ENCODE measurements at places on chromosomes 2 and 18.
A peak's percentile ranks its signal among the peaks of the same experiment; 100 is the strongest.

- peaks cover 2% of the 10 kb centered on the region for H3K36me3 ChIP-seq
- no peak for DNase-seq
- H3K4me3 ChIP-seq, result no peak overlapping the region
Measured at GRCh38 chr2:213069531-213069930, 81.9 kb downstream of the IKZF2 start.

- H3K27ac ChIP-seq, result peak overlapping the region; percentile 79
- H3K27me3 ChIP-seq, result no peaks in the 10 kb centered on the region
- H3K4me3 ChIP-seq, result peak overlapping the region; percentile 90
- peak; percentile 78 for DNase-seq
Measured at GRCh38 chr2:127415593-127416505, 2.4 kb upstream of the PROC start.

DNA sequence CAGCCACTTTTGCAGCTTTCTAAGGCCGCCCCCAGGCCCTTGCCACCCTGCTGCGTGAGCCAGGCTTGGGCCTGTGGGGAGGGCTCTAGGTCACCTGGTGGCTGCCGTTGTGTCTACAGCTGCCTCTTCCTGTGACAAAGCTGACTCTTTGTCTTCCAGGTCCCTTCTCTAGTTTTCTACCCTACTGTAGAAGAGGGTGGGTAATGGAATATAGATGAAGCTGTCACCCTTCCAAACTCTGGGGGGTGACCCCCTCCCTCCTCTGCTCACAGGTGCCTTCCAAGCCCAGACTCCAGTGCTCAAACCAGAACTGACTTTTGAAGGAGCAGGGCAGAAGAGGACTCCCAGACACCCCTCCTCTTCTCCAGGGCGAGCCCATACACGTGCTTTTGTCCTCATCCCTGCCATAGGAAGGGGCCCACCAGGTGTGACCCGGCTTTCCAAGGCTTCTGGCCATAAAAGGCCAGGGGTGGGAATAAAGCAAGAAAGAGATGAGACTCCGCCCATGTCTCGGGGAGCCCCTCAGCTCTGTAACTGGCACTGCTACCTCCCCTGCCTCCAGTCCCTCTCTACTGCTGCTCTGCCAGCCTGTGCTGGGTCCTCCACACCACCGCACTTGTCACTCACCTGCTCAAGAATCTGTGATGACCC lies 17.9 kb upstream of the SDC1 start:
- H3K27me3 ChIP-seq, result peaks cover under 1% of the 10 kb centered on the region
- H3K36me3 ChIP-seq, result peaks cover 25% of the 10 kb centered on the region
- peak overlapping the region; percentile 49 for H3K4me3 ChIP-seq

- H3K36me3 ChIP-seq, result peaks cover 9% of the 10 kb centered on the region
- H3K27me3 ChIP-seq, result no peaks in the 10 kb centered on the region
- no peaks in the 10 kb centered on the region for H3K4me1 ChIP-seq
- no peak overlapping the region for H3K27ac ChIP-seq
Measured at GRCh38 chr18:9782073-9782857, 74.2 kb downstream of the RAB31 start.

DNA sequence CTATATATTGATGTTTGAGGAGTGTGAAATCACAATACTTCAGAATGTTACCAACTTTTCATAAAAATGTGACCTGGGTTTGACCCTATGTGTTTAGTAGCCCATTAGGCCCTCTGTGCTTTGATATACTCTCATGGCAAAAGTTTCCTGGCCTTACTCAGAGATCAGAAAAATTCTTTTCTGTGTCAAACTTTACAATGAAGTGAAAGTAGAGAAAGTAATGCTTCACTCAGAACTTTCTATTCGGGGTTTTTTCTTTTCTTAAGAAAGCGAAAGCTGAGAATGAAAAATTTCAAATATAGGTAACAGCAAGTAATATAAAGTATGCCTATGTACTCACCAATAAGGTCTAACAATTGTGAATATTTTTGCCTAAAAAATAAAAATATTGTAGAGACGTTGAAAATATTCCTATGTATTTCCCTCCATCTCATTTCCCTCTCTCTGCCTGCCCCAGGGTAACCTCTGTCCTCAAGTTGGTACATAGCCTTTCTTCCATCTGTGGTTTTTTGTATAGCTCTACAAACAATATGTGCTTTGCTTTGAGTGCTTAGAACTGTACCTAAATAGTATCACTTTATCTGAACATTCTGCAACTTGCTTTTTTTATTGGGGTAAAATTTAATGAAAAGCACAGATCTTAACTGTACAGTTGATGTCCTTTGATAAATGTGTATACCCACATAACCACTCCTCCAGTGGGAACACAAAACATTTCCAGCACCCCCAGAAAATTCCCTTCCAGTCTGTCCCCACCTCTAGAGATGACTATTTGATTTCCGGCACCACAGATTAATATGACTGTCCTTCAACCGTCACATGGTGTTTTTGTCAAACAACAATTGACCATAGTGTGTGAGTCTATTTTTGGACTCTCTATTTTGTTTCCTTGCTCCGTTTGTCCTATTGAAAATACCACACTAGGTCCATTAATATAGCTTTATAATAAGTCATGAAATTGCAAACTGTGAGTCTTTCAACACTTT lies 10.3 kb upstream of the ACKR3 start:
- no peak overlapping the region for H3K4me3 ChIP-seq
- DNase-seq, result no peak
- H3K27ac ChIP-seq, result no peak overlapping the region
- H3K4me1 ChIP-seq, result peaks cover 10% of the 10 kb centered on the region
- H3K36me3 ChIP-seq, result no peaks in the 10 kb centered on the region
- peaks cover 4% of the 10 kb centered on the region for H3K27me3 ChIP-seq

DNA sequence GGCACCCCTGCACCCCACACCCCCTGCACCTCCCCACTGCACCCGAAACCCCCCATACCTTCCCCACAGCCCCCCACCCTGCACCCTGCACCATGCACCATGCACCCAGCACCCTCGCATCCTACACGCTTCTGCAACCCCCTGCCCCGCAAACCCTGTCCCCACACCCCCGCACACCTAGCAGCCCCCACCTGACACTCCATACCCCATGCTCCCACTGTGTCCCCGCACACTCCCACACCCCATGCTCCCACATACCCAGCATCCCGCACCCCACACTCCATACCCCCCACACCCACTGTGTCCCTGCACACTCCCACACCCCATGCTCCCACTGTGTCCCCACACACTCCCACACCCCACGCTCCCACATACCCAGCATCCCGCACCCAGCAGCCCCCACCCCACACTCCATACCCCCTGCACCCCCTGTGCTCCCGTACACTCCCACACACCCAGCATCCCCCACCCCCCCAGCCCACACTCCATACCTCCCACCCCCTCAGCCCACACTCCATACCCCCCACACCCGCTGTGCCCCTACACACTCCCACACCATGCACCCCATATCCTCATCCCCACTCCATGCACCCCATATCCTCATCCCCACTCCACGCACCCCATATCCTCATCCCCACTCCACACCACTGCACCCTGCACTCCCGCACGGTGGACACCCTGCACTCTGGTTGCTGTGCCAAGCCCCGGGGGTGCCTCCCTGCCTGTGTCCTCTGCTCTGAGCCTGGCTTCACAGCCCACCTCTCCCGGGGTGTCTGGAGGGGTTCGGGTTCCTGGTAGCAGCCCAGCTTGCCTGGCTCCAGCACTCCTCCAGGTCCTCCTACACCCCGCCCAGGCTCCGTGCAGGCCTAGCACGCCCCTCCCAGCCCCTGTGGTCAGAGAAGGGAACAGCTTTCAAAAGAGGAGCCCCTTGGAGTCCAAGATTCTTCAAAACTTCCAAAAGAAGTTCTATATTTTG lies 93.9 kb upstream of the CTDP1 start:
- H3K27ac ChIP-seq, result no peak overlapping the region
- H3K4me3 ChIP-seq, result no peak overlapping the region
- DNase-seq, result no peak
- H3K27me3 ChIP-seq, result peaks cover 4% of the 10 kb centered on the region
- H3K36me3 ChIP-seq, result no peaks in the 10 kb centered on the region

GRCh38 chr2:26196683-26197418 lies 24.0 kb downstream of the GAREM2 start:
- H3K4me3 ChIP-seq, result no peak overlapping the region
- H3K36me3 ChIP-seq, result peaks cover 72% of the 10 kb centered on the region
- no peaks in the 10 kb centered on the region for H3K27me3 ChIP-seq
- no peak for DNase-seq
- no peak overlapping the region for H3K27ac ChIP-seq
- peaks cover 7% of the 10 kb centered on the region for H3K4me1 ChIP-seq

DNA sequence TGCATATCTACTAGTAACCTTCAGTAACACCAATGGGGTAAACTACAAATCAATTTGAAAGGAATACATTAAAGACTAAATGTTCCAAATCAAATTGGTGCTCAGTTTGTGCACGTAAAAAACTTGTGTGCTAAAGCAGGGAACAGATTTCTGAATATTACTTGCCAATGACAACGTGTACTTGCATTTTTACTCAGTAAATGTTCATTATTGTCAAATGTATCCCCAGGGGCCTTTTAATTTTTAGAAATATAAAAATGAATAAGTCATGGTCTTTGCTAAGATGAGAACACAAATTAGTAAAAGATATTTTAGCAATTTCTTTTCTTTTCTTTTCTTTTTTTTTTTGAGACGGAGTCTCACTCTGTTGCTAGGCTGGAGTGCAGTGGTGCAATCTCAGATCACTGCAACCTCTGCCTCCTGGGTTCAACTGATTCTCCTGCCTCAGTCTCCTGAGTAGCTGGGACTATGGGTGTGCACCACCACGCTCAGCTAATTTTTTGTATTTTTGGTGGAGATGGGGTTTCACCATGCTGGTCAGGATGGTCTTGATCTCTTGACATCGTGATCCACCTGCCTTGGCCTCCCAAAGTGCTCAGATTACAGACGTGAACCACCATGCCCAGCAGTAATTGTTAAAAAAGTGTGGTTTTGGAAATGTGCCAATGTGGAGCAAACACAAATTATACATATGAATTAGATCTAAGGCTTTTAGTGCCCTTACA lies 52.6 kb downstream of the PMAIP1 start:
- H3K27me3 ChIP-seq, result no peaks in the 10 kb centered on the region
- H3K36me3 ChIP-seq, result no peaks in the 10 kb centered on the region
- H3K27ac ChIP-seq, result peak overlapping the region; percentile 97
- DNase-seq, result no peak
- no peak overlapping the region for H3K4me3 ChIP-seq

- no peaks in the 10 kb centered on the region for H3K27me3 ChIP-seq
- no peaks in the 10 kb centered on the region for H3K4me1 ChIP-seq
- peaks cover 1% of the 10 kb centered on the region for H3K36me3 ChIP-seq
- DNase-seq, result no peak
- H3K4me3 ChIP-seq, result no peak overlapping the region
Measured at GRCh38 chr18:3075491-3075890, 62.5 kb upstream of the LPIN2 start.

DNA sequence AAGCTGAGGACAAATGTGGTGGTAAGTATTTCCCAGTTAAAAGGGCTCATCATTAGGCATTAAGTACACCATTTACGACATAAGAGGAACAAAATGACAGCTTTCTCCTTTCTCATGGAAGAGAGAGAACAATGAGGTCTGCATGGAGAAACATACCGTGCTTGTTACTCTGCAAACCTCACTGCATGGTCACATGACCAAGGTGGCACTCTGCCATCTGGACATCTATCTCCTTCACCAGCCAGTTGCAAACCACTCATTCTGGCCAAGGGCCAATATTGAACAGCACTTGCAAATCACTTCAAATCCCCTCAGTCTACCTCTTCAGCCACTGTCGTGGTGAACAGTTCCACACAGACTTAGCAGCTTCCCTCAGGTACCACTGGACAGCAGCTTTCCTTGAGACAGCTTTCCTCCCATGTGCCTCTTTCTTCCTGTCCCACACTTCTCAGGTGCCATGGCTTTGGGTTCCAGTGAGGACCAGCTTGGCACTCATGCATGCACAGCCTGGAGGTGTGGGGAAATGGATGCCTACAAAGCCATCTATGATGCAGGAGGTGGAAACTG lies 29.5 kb upstream of the DPP4 start:
- no peaks in the 10 kb centered on the region for H3K27me3 ChIP-seq
- H3K36me3 ChIP-seq, result no peaks in the 10 kb centered on the region
- no peak for DNase-seq
- H3K27ac ChIP-seq, result no peak overlapping the region
- peaks cover 9% of the 10 kb centered on the region for H3K4me1 ChIP-seq
- H3K4me3 ChIP-seq, result no peak overlapping the region

- H3K4me1 ChIP-seq, result no peaks in the 10 kb centered on the region
- H3K36me3 ChIP-seq, result no peaks in the 10 kb centered on the region
Measured at GRCh38 chr2:210860276-210860675, 303.9 kb downstream of the CPS1 start.

- peaks cover 17% of the 10 kb centered on the region for H3K4me1 ChIP-seq
- H3K36me3 ChIP-seq, result no peaks in the 10 kb centered on the region
- DNase-seq, result peak; percentile 64
- no peak overlapping the region for H3K4me3 ChIP-seq
- peak overlapping the region; percentile 42 for H3K27ac ChIP-seq
Measured at GRCh38 chr2:203583701-203584100, 48.6 kb upstream of the RAPH1 start.

DNA sequence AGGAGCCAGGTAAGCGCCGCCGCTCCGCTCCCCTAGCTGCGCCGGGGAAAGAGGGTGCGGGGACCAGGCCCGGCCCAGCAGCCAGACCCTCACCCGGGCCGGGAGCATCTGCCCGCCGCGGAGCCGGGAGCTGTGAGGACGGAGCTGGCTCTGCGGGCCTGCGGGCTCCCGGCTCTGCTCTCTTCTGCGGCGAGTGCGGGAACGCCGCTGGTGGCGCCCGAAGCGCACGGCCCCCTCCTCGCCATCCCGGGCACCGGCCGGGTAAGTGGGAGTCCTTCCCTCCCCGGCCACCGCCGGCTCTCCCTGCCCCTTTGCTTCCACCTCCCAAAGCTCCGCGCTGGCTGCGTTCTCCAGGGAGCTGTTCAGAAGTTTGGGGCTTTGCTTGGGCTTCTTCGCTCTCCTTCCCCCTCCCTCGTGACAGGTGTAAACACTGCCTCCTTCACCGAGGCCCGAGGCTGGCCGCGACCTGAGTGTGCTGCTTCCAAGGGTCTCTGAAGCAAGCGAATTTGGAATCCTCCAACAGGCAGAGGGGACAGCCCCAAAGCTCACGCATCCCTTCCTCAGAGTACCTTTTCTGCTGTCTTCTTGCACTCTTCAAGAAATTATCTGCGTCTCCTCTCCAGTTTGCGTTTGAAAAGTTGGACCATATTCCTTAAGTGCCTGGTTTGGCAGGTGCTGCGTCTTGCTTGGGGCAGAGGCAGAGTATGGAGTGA lies 632 bp downstream of the AFTPH start:
- no peaks in the 10 kb centered on the region for H3K27me3 ChIP-seq
- DNase-seq, result peak; percentile 33
- peaks cover 44% of the 10 kb centered on the region for H3K4me1 ChIP-seq
- peaks cover 25% of the 10 kb centered on the region for H3K36me3 ChIP-seq
- H3K4me3 ChIP-seq, result peak overlapping the region; percentile 99
- H3K27ac ChIP-seq, result peak overlapping the region; percentile 100
